Cortex of kidney (tissue), 1 donor: ENCODE measurements at places on chromosomes 1 and 21.

DNA sequence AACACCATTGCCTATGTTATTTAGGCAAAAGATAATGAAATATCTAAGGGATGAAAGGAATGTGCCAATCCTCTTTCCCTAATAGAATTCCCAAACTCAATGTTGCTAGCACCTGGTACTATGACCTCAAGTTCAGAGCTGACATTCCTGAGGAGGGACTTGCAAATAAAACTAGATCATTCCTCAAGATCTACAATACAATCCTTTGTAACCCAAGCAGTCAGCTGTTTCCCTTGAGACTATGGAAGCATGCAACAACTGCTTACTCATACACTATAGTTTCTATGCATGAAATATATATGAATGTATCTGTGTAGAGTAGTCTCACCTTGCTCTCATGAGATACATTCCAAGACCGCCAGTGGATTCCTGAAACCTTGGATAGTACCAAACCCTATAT is 65.0 kb downstream of the ABL2 start:
- no peak for DNase-seq

DNA sequence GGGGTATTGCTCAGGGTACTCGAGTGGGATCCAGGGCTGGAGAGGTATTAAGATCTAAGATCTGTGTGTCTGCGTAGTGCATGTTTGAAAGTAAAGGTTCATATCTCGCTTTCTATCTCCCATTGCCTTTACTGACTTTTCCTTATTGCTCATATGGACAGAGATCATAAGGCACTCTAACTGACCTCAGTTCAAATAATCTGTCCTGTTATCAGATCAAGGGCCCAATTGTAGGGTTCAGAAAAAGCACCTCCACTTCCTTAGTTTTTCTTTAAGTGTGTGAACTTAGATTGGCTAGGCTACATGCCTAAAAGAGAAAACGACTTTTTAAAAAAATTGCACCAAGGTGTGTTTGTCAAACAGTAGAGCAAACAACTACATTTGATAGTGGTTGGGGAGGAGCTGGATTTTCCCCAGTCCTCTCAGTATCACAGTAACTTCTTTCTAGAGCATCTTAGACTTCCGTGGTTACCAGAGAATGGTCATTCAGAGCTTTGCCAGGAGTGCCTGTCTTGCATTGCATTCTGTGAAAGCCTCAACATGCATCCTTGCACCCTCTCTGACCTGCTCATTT is 57.6 kb downstream of the LMO4 start:
- DNase-seq, result no peak

- no peak for DNase-seq
Observed at GRCh38 chr1:93549811-93550210, 101.9 kb downstream of the FNBP1L start.

GRCh38 chr1:17045634-17046333 is 8.0 kb downstream of the SDHB start:
- DNase-seq, result no peak

DNA sequence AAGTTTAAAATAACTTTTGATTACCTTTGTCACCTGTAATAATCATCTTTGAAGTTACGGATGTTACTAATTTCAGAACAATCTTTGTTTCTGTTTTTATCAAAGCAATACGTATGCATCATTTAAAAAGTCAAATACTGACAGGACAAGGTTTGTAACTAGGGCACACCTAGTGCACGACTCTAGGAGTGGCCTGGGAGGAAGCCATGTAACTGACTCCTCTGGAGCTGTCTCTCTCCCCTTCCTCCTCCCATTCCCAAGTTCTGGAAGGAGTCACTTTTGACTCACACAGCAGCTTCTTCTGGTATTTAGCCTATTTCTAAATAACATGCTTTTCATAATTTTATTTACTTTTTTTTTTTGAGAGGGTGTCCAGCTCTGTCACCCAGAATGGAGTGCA is 11.8 kb upstream of the RAP1GAP start:
- no peak for DNase-seq

DNA sequence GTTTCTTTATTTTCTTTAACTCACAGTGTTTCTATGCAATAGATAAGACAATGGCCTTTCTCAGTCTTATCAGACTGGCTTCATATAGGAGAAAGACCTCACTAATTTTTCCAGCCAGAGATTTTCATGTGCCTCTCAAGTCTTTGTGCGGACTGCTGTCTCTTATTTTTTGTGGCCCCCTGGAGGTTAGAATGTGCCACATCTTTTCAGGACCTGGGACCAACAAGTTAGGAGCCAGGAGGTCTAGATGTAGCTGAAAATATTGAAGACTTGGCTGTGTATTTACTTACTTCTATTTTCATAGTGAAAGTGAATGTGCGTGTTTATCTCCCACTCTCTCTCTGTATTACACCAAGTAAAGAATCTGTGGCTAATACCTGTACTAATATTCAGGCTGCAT is 42.1 kb upstream of the CFHR3 start:
- no peak for DNase-seq
